ENCODE measurements at places on chromosomes 16 and 17. TPM values are rescaled to one million over a fixed set of nuclear protein-coding genes. Genes with fewer than 3 reads are reported as not detected.

Gene SHCBP1
- 0.49 TPM for total RNA-seq

Gene SLC2A4
- total RNA-seq, result 7.7 TPM

Gene MAPK8IP3
- total RNA-seq, result 109 TPM

Gene ABAT
- total RNA-seq, result 9.8 TPM

Gene KCNJ2
- 5.0 TPM for total RNA-seq

Gene SNX11
- total RNA-seq, result 15.4 TPM

Gene VWA3A
- total RNA-seq, result not detected

Gene CIBAR2
- total RNA-seq, result not detected

Gene ZNF768
- 36.3 TPM for total RNA-seq

Gene KRTAP4-3
- not detected for total RNA-seq

Gene RNF166
- 20.7 TPM for total RNA-seq

DNA sequence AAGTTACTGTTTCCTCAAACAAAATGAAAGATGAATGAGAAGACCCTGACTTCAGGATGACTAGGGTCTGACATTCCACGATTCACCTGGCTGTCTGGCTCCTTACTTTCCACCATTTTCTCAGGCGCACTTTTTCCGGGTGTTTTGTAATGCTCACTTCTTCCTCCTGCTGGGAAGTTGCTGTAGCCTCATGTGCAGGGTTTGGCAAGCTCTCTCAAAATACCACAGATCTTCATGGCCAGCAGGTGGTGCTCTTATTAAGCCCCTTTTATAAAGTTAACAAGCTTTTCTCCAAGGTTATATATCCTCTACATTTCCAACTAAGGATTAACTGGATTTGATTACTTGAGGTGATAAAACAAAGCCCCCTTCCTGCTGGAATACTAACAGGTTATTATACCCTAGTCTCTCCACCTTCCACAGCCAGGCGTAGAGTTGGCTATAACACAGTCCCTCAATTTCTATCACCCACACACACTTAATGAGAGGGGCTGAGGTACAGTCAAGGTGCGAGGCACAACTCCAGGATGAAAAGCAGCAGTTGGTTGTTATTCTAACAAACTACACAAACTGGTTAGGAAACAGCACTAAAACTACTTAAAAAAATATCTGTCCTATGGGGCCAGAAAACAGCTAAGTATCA lies 45.4 kb downstream of the STH start:
- no peaks in the 10 kb centered on the region for H3K27me3 ChIP-seq
- no peak overlapping the region for H3K4me3 ChIP-seq
- H3K27ac ChIP-seq, result no peak overlapping the region
- peaks cover 11% of the 10 kb centered on the region for H3K36me3 ChIP-seq

- DNase-seq, result no peak
- no peaks in the 10 kb centered on the region for H3K27me3 ChIP-seq
- peak overlapping the region; percentile 100 for H3K4me3 ChIP-seq
- H3K36me3 ChIP-seq, result no peaks in the 10 kb centered on the region
- peaks cover 21% of the 10 kb centered on the region for H3K4me1 ChIP-seq
Observed at GRCh38 chr17:63550817-63551639, 751 bp downstream of the DCAF7 start.

DNA sequence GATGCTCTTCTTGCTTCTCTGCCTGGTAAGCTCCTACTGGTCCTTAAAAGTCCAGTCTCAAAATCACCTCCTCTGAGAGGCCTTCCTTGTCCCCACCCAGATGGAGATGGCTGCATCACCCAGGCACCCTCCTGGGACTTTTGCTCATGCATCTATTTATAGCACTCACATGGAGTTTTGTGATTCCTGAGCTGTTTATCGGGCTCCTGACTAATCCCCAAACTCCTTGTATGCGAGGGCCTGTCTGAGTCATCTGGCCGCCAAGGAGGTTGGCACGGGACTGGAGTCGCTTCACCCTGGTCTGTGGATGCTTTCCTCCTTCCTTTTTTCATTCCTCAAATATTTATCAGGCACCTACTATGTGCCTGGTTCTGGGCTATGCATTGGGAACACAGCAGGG lies 2.3 kb upstream of the MAP2K3 start:
- H3K27me3 ChIP-seq, result no peaks in the 10 kb centered on the region
- peak; percentile 78 for DNase-seq
- no peak overlapping the region for H3K4me3 ChIP-seq
- no peaks in the 10 kb centered on the region for H3K36me3 ChIP-seq

DNA sequence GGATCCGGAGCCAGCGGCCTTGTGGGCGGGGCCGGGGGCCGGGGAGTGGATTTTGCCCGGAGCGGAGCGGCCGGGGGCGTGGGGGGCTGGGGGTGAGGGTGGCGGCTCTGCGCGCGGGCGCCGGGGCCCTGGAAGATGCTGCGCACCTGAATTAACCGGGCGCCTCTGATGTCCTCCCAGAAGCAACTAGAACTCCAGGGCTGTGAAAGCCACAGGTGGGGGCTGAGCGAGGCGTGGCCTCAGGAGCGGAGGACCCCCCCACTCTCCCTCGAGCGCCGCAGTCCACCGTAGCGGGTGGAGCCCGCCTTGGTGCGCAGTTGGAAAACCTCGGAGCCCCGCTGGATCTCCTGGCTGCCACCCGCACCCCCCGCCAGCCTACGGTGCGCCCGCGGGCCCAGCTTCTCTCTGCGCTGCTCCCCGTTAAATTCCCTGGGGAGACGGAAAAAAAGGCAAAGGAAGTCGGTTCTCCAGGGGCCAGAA lies 549 bp downstream of the SLC26A11 start:
- H3K4me1 ChIP-seq, result peaks cover 37% of the 10 kb centered on the region
- peak overlapping the region; percentile 82 for H3K4me3 ChIP-seq
- no peak for DNase-seq
- no peaks in the 10 kb centered on the region for H3K27me3 ChIP-seq

DNA sequence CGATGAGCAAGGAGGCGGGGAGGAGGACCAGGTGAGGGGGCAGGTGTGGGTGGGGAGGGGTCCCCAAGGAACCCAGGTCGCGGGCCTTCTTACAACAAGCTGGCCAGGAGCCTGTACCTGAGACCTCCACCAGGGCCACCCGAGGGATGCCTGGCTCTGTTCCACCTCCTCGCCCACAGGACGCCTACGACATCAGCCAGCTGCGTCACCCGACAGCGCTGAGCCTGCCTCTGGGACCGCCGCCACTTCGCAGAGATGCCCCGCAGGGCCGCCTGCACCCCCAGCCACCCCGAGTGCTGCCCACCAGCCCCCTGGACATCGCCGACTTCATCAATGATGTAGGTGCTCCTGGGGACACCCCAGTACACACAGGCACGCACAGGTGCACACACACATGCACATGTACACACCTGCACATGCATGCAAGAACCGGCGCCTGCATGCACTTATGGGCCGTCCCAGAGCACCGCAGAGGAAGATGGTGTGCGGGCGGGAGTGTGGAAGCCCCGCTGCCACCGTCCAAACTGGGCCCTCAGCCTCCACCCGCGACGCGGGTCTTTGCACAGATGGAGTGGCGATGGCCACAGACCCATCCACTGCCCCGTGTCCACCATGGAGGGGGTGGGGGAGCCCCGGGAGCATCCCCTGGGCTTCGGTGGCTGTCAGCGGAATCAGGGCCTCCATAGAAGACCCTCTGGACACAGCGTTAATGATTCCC lies 6.6 kb downstream of the SLC22A31 start:
- no peaks in the 10 kb centered on the region for H3K27me3 ChIP-seq
- H3K36me3 ChIP-seq, result no peaks in the 10 kb centered on the region
- no peak for DNase-seq
- H3K4me1 ChIP-seq, result no peaks in the 10 kb centered on the region
- H3K4me3 ChIP-seq, result peak overlapping the region; percentile 27
- H3K27ac ChIP-seq, result no peak overlapping the region

DNA sequence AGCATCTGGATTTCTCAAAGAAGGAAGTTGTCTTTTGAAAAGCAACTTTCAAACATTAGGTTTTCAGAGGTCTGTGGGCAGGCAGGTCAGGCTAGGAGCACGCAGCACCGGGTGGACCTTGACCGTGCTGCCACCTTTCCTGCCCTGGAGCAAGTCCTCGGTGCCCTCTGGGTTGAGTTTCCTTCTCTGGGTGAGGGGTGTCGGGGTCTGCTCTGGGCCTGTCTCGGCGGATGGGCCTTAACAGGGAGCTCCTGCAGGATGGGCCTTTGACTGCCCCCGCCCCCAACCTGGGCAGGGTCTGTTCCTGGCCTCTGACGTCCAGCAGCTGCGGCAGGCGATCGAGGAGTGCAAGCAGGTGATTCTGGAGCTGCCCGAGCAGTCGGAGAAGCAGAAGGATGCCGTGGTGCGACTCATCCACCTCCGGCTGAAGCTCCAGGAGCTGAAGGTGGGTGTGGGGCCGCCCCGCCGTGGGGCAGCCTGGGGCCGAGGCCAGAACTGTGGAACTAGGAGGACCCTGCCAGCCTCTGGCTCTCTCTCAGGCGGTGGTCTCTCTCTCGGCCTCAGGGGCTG lies 8.7 kb downstream of the DEF8 start:
- no peaks in the 10 kb centered on the region for H3K4me1 ChIP-seq
- peak overlapping the region; percentile 31 for H3K4me3 ChIP-seq
- DNase-seq, result no peak
- H3K36me3 ChIP-seq, result peaks cover 22% of the 10 kb centered on the region
- H3K27me3 ChIP-seq, result no peaks in the 10 kb centered on the region

GRCh38 chr17:64502809-64503208 lies 3.3 kb downstream of the DDX5 start:
- no peak overlapping the region for H3K4me3 ChIP-seq
- no peak for DNase-seq
- no peaks in the 10 kb centered on the region for H3K27me3 ChIP-seq
- H3K36me3 ChIP-seq, result peaks cover 56% of the 10 kb centered on the region
- peaks cover 58% of the 10 kb centered on the region for H3K4me1 ChIP-seq

- no peaks in the 10 kb centered on the region for H3K36me3 ChIP-seq
- H3K27me3 ChIP-seq, result no peaks in the 10 kb centered on the region
- H3K27ac ChIP-seq, result no peak overlapping the region
- H3K4me1 ChIP-seq, result no peaks in the 10 kb centered on the region
- no peak overlapping the region for H3K4me3 ChIP-seq
Observed at GRCh38 chr17:55249861-55250260, 14.9 kb upstream of the HLF start.

- no peaks in the 10 kb centered on the region for H3K4me1 ChIP-seq
- no peaks in the 10 kb centered on the region for H3K36me3 ChIP-seq
- no peak for DNase-seq
- H3K4me3 ChIP-seq, result no peak overlapping the region
Observed at GRCh38 chr17:35169835-35170363, 22.3 kb downstream of the UNC45B start.

GRCh38 chr17:2058586-2059546 lies 4.0 kb downstream of the HIC1 start:
- H3K27me3 ChIP-seq, result no peaks in the 10 kb centered on the region
- H3K4me1 ChIP-seq, result peaks cover 37% of the 10 kb centered on the region
- peaks cover 5% of the 10 kb centered on the region for H3K36me3 ChIP-seq
- H3K4me3 ChIP-seq, result peak overlapping the region; percentile 48

DNA sequence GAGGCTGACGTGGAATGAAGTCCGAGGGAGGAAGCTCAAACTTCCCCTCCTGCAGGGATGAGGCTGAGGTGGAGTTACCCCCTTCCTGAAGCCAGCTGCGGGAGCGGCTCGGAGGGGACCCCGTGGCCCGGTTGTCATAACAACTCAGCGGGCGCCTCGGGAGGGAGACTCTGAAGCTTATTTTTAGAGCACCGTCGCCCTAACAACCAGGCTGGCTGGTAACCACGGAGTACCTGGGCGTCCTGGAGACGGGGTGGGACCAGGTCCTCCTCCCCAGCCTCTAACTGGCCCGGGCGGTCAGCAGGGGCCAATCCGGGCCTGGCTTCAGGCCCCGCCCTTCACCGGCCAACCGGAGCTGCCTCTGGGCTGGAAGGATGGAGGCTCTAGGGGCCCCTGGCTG lies 27.7 kb downstream of the NECAB2 start:
- H3K4me3 ChIP-seq, result no peak overlapping the region
- H3K27me3 ChIP-seq, result no peaks in the 10 kb centered on the region

- no peak overlapping the region for H3K4me3 ChIP-seq
- H3K27ac ChIP-seq, result peak overlapping the region; percentile 98
- H3K4me1 ChIP-seq, result peaks cover 48% of the 10 kb centered on the region
- H3K27me3 ChIP-seq, result no peaks in the 10 kb centered on the region
Observed at GRCh38 chr16:57306676-57307341, 22.3 kb upstream of the PLLP start.

GRCh38 chr16:68499006-68499405 lies 40.1 kb upstream of the ZFP90 start:
- DNase-seq, result no peak
- no peaks in the 10 kb centered on the region for H3K27me3 ChIP-seq
- no peaks in the 10 kb centered on the region for H3K4me1 ChIP-seq
- no peak overlapping the region for H3K4me3 ChIP-seq
- no peak overlapping the region for H3K27ac ChIP-seq

GRCh38 chr17:30095507-30096244 lies 20.9 kb upstream of the NSRP1 start:
- no peak overlapping the region for H3K4me3 ChIP-seq
- no peak for DNase-seq
- no peaks in the 10 kb centered on the region for H3K36me3 ChIP-seq
- no peaks in the 10 kb centered on the region for H3K27me3 ChIP-seq

All from thoracic aorta (tissue), 2 donors.